Kidney glomerular epithelial cell (primary cell): ENCODE measurements at places on chromosomes 7 and 10.
A peak's percentile ranks its signal among the peaks of the same experiment; 100 is the strongest.

DNA sequence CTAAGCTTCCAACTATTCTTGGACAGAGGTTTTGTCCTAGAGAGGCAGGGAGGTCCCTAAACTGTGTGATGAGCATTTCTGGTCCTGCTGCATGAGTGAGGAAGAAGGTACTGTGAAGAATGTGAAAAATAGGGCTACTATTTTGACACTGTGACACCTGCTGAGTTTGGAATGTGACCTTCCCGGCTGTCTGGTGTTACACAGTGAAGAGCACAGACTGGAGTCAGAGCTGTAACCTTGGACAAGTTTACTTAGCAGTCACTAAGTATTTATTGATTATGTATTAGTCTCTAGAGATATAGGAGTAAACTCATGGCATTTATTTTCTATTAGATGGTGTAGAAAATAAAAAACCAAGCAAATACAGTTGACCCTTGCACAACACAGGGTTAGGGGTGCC, 12.3 kb downstream of the GOLGA7B start:
- DNase-seq: no peak

DNA sequence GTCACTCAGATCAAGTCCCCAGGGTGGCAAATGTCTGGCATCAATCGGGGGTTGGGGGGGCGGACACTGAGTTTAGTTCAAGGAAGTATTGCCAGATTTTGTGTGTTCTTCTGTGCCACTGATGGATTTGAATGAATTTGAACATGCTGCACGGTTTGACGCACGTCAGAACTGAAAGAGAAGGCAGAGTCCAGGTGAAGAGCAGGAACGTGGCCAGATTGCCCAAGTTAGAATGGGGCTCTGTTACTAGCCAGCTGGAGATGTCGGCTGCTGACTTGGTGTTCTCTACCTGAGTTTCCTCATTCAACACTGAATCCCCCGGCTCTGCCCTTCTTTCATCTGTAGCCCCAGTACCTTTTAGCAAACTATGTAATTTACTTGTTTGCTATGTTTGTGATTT, 180.2 kb downstream of the PRKCQ start:
- no peak for DNase-seq

DNA sequence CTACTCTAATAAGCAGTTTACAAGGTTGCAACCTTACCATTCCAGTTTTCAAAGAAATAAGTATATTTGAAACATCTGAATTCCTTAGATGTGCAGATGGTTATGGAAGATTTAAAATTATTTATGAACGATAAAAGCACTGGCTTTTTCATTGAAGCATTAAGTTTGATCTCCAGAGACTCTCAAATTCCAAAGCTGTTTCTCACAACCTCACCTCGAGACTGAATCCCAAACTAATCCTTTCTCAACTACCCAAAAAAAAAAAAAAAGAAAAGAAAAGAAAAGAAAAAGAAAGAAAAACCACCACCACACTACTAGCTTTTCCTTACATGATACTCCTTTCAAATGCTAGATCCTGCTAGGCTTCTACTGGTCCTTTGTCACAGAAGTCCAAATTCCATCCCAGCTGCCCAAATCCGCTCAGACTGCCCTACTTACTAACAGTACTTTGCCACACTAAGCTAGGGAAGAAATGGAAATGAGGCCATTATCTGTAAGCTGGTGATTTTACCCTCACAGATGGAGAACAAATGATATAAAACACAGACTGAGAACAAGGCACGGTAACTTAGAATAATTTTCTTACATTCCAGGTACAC, 100.6 kb upstream of the CDK1 start:
- peak; percentile 38 for DNase-seq

GRCh38 chr7:39415091-39415787, 151.0 kb upstream of the YAE1 start:
- DNase-seq: no peak

- DNase-seq: no peak
Measured at GRCh38 chr10:75071756-75072155, 39.7 kb upstream of the SAMD8 start.

GRCh38 chr7:149725916-149726315, 47.5 kb downstream of the ZNF467 start:
- DNase-seq: no peak

- no peak for DNase-seq
Measured at GRCh38 chr7:6172224-6172909, 100.1 kb downstream of the CYTH3 start.

DNA sequence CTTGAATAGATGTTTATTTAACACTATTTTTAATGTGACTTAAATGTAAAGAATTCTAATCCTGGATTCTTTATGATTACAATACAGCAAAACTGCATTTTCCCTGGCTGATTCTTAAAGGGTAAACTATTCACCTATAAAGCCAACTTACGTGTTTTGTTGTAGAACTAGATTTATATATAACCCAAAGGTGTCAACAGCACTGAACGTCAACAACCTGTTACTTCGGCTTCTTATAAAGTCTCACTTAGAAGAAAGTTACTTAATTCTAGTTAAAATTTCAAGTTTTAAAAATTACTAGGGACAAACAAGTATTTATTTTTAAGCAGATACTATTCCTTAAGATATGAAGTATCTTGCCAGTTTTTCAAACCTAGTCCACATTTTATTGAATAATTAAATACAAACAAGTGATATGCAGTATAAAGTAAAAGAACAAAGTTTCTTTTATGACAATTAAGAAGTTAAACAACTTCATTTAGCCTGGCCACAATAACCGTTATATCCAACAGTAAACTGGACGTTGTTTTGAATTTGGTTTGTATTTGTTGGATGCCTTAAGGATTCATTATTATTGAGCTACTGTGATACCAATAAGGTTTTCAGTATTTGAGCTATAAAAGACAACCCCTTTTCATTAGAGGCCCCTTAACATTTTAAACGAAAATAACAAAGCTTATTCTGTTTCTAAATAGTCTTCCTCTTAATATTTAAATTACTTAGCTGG, 83.1 kb downstream of the SNX10 start:
- no peak for DNase-seq

GRCh38 chr10:46555713-46556514, 544 bp downstream of the GPRIN2 start:
- DNase-seq: no peak

DNA sequence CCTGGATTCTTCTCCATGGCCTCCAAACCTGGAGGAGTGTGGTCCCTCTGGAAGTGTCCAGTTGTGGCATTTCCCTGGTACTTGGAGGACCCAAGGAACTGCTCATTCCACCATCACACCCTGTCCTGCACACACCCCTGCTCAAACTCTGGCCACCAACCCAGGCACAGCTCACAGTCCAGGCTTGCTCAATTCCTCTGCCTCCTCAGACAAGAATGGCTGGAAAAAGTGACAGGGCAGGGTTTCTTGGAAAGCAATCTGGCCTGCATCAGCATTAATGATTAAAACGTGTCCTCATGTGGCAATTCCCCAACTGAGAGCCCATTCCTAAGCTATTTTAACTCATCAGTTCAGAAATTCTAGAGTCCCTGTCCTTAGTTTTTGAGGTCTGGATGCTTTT, 17.2 kb upstream of the TPST1 start:
- DNase-seq: no peak

- no peak for DNase-seq
Measured at GRCh38 chr7:155979566-155979965, 167.3 kb upstream of the SHH start.

DNA sequence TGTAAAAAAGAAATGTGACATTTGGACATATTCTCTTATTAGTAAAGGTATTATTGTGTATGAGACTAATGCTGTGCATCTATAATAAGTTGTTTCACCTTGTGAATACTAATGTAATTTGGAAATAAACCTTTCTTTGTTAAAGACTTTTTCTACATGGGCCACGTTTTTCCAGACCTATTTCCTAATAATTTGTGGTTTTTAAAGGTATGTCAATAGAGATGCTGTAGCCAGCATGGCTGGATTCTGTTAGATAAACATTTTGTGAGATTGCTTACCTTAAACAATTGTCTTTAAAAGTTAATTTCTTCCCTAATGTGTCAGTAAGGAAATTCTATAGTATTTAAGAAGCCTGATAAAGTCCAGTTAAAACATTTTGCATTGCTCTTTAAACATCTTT, 56.0 kb downstream of the KAT6B start:
- DNase-seq: no peak

GRCh38 chr10:122561212-122561611, 658 bp downstream of the DMBT1 start:
- peak; percentile 51 for DNase-seq

DNA sequence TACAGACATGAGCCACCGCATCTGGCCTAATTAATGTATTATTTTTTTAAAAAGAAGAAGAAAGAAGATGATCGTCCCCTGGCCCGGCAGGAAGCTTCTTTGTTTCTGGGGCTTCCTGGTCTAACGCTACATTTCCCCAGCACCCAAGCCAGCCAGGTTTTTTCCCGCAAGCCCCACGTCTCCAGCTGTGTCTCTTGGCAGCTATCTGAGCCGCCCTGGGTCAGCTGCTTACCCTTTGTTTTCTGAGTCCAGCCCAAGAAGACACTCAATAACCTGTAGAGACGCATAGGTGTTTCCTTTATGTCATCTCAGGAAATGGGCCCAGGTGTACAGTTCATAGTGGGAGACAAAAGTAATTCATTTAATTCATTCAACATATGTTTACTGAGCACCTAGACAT, 110.2 kb downstream of the MTPAP start:
- DNase-seq: no peak

DNA sequence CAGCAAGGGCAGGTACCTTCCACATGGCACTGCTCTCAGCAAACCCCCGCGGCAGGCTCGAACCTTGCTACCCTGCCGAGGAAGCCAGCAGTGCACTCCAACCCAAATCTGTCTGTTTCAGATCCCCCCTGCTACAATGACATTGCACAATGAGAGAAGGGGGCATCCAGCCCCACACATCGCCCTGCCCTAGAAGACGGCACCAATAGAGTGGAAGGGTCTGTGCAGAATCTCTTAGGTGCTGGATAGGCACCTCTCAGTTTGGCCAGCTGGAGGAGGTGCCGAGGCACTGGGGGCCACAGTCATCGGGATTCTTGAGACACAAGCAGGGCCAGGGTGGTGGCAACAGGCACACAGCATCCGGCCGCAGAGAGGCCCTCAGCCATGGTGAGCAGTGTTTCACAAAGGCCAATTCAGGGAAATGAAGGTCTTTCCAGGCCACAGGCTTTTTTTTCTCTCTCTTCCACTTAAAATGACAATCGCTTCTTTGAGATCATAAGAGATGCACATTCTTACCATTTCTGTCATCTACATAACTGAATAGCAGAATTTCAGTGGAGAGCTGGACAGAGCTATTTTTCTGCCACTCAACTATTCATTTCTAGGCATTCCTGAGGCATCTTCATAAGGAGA, 281.3 kb downstream of the TNS3 start:
- no peak for DNase-seq

DNA sequence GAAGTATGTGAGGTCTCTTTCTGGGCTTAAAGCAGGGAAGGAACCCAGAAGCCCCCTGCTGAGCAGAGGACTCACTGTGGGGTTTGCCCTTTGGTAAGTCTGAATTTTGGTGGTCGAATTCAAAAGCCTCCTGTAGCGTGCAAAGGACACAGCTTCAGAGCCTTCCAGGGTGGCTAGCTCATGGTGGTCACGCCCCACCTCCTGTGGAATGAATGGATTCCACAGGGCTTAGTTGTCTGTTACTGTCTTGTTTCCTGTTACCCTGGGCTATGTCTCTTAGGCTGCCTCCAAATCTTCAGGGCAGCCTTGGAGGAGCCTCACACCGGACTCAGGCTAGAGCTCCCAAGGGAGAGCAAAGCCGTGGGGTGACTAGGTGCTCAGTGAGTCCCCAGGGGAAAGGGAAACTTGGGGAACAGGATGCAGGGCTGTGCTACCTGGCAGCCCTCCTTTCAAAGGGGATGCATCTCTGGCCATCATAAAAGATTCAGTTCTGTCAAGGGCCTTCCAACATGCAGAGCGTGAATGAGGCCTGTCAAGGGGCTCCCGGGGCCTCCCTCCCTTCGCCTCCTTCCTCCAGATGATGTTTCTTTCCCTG, 211.7 kb downstream of the CCSER2 start:
- DNase-seq: peak; percentile 70

DNA sequence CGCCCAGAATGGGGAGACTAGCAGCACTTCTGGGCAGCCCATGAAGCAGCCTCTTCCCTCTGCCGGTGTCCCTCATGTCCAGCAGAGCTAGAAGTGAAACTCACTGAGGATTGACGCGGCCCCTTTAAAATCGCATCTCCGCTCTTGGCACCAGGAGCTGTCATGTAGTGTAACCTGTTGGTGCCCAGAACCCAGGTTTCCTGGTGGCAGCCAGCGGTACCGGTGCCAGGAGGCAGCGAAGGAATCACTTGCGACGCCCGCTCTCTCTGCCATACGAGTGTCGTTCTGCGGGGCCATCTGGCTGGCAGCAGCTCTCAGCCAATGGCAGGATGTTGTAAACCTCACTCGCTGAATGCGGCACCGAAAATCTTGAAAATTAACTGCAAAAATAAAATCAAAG, 82.7 kb downstream of the CUX1 start:
- no peak for DNase-seq

GRCh38 chr10:3074145-3074665, 6.9 kb downstream of the PFKP start:
- no peak for DNase-seq

- DNase-seq: no peak
Measured at GRCh38 chr7:45709168-45710042, 135.2 kb downstream of the ADCY1 start.

DNA sequence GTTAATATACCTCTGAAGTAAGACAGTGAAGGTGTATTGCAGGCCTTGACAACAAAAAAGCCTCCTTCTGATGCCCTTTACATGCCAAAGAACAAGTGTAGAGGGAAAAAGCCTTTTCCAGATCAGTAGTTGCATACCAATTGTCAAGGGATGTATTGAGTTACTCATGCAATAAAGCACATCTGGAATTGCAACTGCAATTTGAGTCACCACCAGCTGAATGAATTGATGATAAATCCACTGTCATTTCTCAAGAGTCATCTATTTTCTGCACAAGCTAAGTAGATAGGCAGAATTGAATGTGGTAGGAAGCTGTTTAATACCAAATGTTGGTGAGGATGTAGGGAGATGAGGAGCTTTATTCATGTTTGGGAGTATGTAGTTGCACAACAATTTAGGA, 325.9 kb upstream of the SMIM30 start:
- no peak for DNase-seq

DNA sequence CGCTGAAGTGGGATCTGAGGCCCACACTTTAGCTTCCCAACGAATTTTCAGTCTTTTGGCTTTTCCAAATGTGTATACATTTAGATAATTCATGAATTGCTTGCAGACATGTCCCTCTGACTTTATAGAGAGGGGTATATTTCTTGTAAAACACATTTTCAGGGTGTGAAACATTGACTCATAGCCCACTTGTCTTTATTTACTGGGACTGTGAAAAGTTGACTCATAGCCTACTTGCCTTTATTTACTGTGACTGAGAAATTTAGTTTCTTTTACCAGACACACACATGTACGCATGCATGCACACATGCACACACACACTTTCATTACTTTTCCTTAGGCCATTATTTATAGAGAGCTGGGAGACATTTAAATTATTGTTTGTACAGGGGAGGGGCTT, 79.1 kb downstream of the VTI1A start:
- no peak for DNase-seq

GRCh38 chr10:97128516-97129154, 57.1 kb downstream of the SLIT1 start:
- DNase-seq: no peak

- DNase-seq: no peak
Measured at GRCh38 chr10:86258499-86258898, 108.1 kb downstream of the GRID1 start.

GRCh38 chr7:143882604-143883078, 19.3 kb downstream of the TCAF1 start:
- DNase-seq: no peak

GRCh38 chr10:112753961-112754411, 196.1 kb upstream of the TCF7L2 start:
- peak; percentile 48 for DNase-seq
